ENCODE measurements at places on chromosomes 3 and 15.

GRCh38 chr3:12234906-12235305, 54.0 kb upstream of the PPARG start:
- DNase-seq = no peak

DNA sequence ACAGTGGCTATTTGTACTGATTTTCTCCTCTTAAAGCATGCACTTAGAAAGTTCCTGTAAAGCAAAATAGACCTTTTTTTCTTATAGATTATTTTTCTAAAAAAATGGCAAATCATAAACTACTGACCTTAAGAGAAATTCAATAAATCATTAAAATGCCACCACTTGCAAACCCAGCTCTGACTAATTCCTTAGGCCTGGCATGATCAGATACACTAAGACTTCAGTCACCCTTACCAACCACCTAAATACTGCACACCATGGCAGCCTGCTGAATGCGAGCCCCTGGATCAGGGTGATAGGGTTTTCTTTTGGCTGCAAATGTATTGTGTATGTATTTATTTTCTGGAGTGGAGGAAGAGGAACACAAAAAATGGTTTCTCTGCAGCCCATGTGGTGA, 370.6 kb upstream of the TBL1XR1 start:
- DNase-seq = no peak

DNA sequence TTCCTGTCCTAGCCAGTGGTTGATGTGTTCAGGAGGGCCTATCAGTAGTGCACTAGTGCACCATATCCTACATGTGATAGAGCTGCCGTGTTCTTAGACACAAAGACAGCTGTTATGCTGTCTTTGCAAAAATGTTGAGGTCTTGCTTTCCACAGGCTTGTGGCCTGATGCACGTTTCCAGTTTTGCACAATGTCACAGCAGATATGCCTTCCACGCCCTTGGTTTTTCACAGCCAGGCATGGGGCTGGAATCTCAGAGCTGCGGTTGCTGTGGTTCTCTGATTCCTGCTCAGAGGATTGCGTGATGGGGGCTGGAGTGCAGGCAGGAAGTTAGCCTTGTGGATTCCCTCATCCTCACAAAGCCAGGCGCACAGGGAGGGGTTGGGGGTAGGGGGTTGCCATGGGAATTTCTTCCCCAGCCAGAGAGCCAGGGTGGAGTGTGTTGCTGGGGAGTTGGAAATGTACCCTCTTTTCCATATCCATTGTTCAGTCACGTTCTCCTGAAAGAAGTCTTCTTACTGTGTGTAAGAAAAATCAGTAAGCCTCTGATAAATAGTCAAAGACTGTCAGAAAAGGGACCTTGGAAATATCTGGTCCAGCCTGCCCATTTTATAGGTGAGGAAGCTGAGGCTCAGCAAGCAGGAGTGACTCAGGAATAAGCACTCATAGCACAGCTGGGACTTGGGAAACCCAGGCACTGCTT, 79.4 kb downstream of the SMAD3 start:
- DNase-seq = no peak

GRCh38 chr3:194386648-194387047, 12.4 kb downstream of the GP5 start:
- no peak for DNase-seq

- DNase-seq = no peak
Observed at GRCh38 chr15:35023804-35024203, 35.7 kb upstream of the ZNF770 start.

GRCh38 chr15:31540633-31541032, 214.0 kb downstream of the KLF13 start:
- DNase-seq = no peak

GRCh38 chr15:88616240-88616639, 4.9 kb upstream of the AEN start:
- no peak for DNase-seq

- DNase-seq = peak; percentile 9
Observed at GRCh38 chr15:93141371-93141794, 52.4 kb upstream of the RGMA start.

DNA sequence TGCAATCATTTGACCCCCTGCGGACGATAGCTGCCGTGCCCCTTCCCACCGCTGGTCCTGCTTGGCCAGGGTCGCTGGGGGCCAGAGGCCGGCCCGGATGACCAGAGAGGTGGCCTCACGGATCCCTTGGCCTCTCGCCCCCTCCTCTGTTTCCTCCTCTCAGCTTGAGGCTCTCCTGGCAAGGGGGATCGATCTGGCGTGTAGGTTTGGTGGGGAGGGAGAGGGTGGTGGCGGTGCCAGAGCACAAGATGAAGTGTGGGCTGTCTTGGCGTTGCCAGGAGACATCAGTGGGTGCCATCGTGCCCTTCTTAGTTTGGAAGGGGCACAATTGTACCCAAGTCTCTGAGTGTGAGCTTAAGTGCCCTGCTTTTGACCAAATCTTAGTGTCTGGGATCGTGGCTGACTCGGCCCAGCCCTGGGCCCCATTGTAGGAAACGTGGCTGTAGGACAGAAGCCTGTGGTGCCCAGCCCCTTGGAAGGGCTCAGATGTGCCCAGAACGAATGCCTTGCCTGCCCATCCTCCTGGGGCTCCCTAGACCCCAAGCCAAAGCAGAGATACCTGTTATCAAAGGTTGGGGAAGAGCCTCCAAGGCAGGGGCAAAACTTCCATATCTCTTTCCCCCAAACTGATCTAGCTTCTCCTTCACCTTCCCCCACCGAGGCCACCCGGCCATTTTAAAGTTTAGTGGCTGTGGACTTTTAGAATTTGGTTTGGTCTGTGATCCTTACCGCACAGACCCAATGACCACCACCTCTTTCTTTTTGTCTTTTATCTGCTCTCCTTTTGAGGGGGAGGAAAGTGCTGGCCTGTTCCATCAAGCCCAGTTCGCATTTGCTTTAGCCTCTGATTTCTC, 14.4 kb downstream of the NR2F2 start:
- DNase-seq = no peak

- no peak for DNase-seq
Observed at GRCh38 chr3:106819440-106819839, 557.8 kb upstream of the CCDC54 start.

DNA sequence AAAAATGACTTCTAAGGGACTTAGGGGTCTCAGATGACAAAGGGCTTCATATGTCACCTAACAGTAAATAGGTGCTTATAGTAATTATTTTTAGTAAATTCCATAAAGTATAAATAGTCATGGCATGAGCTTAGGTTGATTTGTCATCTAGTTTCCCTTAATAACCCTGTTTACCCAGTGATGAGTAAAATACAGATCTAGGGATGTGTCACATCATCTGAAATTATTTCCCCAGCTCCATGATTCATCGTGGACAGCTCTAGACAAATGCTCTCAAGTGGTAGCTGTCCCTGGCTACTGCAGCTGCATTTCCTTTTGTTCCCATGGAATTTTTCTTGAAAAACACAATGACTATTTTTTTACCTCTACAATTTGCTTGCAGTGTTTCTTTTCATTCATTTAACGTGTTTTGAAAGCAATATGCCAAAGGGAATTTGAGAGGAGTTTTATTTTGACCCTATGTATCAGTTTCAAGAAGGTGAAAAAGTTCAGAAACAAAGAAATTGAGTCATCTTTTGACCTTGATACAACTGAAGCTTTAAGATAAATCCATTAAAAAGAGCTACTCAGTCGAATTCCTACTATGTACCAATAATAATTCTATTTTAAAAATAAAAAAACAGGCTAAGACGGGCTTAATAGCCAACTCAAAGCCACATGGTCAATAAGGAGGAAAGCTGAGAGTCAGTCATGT, 241.6 kb downstream of the KCNMB2 start:
- no peak for DNase-seq

- no peak for DNase-seq
Observed at GRCh38 chr3:119308355-119308754, 14.2 kb downstream of the ARHGAP31 start.

DNA sequence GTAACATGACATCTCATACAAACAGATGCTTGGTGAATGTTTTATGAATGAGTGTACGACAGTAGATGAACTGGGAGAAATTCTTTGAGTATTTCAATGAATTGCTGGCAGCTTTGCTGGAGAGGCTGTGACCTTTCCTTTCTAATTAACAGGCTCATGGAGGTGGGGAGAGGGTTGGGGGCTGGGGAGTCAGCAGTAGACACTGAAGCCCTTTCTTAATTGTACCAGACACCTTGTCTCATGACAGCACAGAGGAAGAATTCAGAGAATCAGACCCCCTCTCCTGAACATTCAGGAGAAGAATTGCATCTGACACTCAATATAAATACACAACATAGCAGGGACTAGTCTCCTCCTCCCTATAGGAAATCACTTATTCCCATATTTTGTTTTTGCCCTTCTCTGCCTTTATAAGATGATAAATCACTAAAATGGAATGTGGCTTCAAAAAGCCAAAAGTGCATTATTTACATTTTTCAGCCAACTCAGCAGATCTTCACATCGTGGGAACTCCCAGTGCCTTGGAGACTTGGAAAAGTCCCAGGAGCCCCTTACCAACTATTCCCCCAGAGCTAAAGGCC, 66.2 kb upstream of the TPM1 start:
- DNase-seq = no peak

GRCh38 chr3:110711130-110711832, 360.3 kb upstream of the NECTIN3 start:
- no peak for DNase-seq

GRCh38 chr3:133782454-133782853, 23.2 kb upstream of the SRPRB start:
- DNase-seq = no peak

- DNase-seq = no peak
Observed at GRCh38 chr3:123949641-123950040, 11.4 kb downstream of the CCDC14 start.

- DNase-seq = no peak
Observed at GRCh38 chr15:100862162-100862561, 17.5 kb upstream of the ALDH1A3 start.

DNA sequence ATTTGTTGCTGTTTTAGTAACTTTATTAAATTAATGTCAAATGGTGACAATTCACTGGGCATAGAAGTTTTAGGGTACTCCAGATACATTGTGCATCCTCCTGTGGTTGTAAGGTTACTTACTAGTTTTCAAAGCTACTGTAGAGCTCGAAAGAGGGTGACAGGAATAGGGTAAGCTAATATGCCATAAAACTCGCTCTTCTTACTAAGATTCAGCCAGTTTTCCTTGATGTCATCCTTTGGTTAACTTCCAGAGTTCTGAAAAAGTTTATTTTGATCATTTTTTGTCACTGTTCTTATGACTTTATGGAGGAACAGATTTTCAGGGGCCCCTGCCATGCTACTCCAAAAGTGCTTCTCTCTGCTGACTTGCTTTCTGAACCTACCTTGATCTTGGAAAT, 334.8 kb downstream of the PLCL2 start:
- DNase-seq = no peak

GRCh38 chr3:16618721-16619120, 13.5 kb upstream of the DAZL start:
- DNase-seq = no peak

GRCh38 chr3:21259896-21260295, 491.1 kb downstream of the ZNF385D start:
- DNase-seq = no peak

GRCh38 chr3:126262227-126262626, 81.8 kb upstream of the ALDH1L1 start:
- DNase-seq = no peak

DNA sequence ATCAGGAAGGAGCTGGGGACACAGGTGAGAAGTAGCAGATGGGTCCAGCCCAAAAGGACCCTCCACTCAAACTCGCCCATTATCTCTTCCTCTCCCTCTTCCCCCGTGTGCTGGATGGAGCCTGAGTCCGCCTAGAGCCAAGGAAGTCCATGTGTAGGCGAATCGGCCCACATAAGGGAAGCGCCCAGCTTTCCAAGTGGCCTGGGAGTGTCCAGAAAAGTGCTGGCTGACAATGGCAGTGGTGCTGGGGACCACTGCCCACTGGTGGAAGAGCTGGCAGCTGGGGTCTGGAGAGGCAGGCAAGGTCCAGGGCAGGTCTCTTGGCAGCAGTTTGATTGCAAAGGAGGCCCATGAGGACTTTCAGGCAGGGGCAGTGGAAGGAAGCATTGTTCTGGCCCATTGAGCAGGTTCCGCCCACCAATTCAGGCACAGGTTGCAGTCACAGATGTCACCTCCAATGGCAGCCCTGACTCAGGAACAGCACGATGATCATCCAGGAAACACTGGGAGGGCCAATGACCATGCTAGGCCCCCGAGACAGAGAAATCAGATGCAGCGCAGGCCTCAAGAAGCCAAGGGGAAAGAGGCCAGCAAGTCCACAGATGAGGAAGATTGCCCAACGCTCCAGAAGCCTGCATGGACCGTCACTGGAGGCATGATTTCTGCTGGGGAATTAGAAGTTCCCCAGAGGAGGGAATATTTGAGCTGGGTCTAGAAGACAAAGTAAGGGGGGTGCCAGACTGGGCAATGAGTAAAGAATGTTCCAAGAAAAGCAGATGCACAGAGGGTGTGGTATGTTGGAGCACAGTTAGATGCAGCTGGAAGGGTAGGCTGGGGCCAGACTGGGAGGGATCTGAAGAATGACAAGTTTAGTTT, 3.0 kb downstream of the MFGE8 start:
- no peak for DNase-seq

GRCh38 chr3:53254509-53255422, 1.1 kb downstream of the TKT start:
- no peak for DNase-seq

DNA sequence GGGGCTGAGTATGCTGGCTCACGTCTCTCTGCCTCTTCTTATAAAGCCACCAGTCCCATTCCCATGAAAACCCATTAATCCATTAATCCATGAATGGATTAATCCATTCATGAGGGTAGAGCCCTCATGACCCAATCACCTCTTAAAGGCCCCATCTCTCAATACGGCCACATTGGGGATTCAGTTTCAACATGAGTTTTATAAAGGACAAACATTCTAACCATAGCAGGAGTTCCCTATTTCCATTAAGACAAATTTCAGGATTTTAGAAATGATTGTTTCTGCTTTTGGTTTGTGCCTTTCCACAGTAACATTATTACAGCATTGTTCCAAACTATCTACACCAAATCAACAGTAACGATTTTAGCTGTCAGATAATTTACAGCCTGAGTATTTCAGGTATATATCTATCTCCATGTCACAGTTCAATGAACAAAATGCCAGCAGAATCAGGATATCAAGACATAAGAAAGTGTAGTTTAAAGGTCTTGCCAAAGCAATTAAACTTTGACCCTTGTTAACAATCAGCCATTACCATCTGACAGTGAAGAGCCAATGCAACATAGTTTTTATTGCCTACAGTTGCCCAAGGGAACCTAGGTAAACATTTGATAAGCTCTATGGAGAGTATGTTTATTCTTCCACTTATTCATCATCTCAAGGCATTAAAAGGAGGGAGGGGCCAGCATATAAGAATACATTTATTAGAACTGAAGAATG, 3.8 kb downstream of the TSPAN3 start:
- no peak for DNase-seq

DNA sequence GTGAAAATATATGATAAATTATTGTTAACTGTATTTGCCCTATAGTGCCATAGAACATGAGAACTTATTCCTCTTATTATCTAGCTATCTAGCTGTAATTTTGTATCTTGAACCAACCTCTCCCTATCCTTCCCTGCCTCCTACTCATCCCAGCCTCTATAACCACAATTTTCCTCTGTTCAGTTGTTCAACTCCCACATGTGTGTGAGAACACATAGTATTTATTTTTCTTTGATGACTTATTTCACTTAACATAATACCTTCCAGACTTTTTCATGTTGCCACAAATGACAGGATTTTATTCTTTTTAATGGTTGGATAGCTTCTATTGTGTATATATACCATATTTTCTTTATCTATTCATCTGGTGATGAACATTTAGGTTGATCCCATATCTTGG, 85.4 kb upstream of the SUCLG2 start:
- no peak for DNase-seq

GRCh38 chr15:72858205-72858604, 74.6 kb upstream of the ADPGK start:
- DNase-seq = no peak
